ENCODE measurements at places on chromosomes 12 and 14.

- DNase-seq, result no peak
These were observed 26.8 kb downstream of the DUSP6 start for GRCh38 chr12:89325495-89325894.

- no peak for DNase-seq
These were observed 114.4 kb downstream of the TBX5 start for GRCh38 chr12:114291389-114292060.

- no peak for DNase-seq
These were observed 58.3 kb upstream of the ANP32D start for GRCh38 chr12:48414021-48414420.

- peak; percentile 11 for DNase-seq
These were observed 134.2 kb downstream of the BICD1 start for GRCh38 chr12:32240831-32241230.

GRCh38 chr14:35506927-35507326 lies 27.0 kb upstream of the INSM2 start:
- peak; percentile 5 for DNase-seq

DNA sequence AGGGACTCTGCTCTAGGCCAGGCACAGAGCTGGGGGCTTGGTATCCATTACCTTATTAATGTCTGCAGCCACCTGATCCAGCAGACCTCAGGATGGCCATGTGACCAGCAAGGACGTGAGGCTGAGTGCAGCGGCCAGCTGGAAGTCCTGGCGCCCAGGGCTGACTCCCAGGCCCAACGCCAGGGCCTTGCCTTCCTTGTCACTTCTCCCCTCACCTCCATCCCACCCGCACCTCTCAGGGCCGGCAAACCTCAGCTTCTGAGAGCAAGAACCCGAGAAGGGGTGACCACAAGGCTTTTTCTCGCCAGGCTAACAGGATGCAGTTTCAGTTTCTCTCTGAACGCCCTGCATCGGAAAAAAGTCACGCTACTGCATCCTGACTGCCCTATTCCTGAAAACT lies 15.4 kb downstream of the RAB35 start:
- DNase-seq, result no peak

GRCh38 chr12:109256011-109256410 lies 53.1 kb downstream of the FOXN4 start:
- no peak for DNase-seq

GRCh38 chr14:93109572-93110481 lies 5.9 kb downstream of the ITPK1 start:
- DNase-seq, result no peak

DNA sequence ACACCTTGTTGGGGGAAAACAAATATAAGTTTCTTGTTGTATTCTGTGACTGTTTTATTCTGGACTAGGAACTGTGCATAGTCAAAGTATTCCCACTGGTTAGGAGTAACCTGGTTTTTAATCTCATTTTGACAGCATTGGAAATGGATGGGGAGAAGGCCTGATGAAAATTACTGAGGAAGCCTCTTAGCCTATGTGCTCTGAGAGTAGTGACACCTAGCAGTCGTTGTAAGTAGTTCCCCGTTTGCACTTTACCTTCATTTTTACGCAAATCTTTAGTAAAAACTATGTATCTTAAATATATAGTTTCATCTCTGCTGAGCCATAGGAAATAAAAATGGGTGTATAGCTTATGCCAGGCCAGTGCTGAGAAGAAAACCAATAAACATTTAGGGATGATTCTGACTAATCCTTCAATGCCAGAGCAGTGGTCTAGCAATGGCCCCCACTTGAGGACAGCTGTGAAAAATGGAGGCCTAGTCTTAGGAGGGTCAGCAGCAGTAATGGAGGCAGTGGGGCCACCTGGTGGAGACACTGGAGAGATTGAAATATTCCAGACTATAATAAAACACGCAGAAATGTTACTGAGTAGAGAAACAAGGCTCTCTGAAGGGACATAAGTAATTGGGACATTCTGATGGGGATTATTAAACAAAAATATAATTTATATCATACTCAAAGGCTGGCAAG lies 133.2 kb upstream of the NOVA1 start:
- DNase-seq, result no peak

- no peak for DNase-seq
These were observed at the start of gene KLRC1 for GRCh38 chr12:10453156-10453555. KLRC1 (minus strand) TSS chr12:10453377; CDS start chr12:10451156, 2,221 bp downstream.

- DNase-seq, result no peak
These were observed 70.2 kb downstream of the BAZ1A start for GRCh38 chr14:34804933-34805332.

DNA sequence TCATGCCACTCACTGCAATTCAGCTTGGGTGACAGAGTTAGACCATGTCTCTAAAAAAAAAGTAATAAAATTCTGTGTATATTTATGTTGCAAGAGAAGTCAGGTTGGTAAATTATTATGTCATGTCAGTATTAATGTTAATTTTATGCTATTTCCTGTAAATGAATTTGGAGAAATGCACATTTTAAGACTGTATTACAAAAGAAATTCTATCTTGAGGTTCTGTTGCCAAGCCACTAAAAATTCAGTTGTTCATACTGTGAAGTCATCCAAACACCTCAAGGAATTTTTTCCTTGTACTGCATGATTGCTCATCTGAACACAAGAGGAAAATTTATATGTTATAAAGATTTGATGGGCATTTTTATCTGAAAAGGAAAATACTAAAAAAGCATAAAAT lies 23.3 kb upstream of the HMGA2 start:
- DNase-seq, result no peak

All from brain microvascular endothelial cell (primary cell).